ENCODE measurements at places on chromosomes 7 and 10.

GRCh38 chr10:125699562-125700143, 16.7 kb upstream of the TEX36 start:
- no peak for DNase-seq

DNA sequence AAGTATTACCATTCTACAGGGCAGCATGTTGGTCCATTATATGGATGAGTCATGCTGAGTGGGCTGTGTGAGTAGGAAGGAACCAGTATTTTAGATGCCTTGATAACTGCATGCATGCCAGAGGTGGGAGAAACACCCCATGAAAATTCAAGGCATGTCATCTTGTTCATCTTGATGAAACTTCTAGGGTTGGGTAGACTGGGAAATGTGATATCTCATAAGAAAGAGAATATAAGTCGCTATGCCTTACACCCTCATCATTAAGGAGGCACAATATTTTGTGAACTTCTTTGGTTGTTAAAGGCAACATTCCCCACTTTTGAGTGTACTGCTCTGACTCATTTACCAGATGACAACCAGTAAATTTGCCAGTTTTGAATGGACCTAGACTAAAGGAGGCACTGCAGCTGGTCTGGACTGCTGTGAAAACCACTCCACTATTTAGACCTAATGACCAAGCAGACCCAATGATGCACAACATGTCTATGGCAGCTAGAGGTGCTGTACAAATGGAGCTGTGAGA, 48.0 kb downstream of the ZNF365 start:
- no peak for DNase-seq

DNA sequence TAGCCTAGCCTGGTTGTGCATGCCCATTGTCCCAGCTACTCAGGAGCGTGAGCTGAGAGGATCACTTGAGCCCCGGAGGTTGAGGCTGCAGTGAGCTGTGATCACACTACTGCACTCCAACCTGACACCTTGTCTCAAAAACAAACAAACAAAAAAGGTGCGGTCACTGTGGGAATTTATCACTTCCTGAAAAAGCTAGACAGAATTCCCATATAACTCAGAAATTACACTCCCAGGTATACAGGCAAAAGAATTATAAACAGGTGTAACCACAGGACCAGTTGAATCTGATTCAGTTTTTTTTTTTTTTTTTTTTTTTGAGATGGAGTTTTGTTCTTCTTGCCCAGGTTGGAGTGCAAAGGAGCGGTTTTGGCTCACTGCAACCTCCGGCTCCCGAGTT, 3.2 kb upstream of the OGDH start:
- DNase-seq: no peak

GRCh38 chr10:35150308-35150707, 23.7 kb downstream of the CREM start:
- no peak for DNase-seq

DNA sequence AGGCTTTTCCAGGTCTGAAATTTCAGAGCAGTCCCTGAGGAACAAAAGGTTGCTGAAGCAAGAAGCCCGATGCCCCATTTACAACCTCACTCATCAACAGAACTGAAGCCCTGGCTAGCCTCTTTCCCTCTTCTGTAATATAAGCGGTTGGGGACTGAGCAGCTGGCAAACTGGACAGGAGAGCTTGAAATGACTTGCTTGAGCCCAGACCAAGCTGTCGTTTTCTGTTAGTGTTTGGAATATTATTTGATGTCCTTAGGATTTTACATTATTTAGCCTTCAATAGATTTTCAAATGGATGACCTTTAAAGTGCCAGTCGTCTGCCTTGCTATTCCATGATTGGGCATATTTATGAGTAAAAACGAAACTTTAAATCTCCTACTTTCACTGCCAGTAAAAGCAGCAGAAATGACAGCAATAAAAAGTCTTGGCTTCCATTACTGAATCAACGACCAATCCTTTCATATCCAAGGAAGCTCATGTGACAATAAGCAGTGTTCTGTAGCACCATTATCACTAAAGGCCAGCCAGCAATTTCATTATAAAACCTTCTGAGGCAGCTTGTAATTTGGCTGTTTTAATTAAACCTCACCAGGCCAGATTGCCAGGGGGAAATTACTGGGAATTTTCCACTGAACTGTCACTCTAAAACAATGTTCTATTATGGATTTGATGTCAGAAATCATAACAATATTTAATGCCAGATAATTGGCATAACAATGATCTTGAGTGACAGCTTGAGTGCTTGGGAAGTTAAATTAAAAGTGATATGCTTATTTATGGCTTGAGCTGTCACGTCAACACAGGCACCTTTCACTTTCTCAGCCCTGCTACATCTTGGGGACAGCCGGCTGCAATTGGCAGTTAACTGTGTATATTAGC, 85.9 kb downstream of the LSMEM1 start:
- peak; percentile 78 for DNase-seq
